ENCODE measurements at places on chromosomes 11 and 22. TPM values are rescaled to one million over a fixed set of nuclear protein-coding genes. Genes with fewer than 3 reads are reported as not detected.

GRCh38 chr11:65538915-65539743 is 14.2 kb downstream of the SCYL1 start:
- no peak for DNase-seq

DNA sequence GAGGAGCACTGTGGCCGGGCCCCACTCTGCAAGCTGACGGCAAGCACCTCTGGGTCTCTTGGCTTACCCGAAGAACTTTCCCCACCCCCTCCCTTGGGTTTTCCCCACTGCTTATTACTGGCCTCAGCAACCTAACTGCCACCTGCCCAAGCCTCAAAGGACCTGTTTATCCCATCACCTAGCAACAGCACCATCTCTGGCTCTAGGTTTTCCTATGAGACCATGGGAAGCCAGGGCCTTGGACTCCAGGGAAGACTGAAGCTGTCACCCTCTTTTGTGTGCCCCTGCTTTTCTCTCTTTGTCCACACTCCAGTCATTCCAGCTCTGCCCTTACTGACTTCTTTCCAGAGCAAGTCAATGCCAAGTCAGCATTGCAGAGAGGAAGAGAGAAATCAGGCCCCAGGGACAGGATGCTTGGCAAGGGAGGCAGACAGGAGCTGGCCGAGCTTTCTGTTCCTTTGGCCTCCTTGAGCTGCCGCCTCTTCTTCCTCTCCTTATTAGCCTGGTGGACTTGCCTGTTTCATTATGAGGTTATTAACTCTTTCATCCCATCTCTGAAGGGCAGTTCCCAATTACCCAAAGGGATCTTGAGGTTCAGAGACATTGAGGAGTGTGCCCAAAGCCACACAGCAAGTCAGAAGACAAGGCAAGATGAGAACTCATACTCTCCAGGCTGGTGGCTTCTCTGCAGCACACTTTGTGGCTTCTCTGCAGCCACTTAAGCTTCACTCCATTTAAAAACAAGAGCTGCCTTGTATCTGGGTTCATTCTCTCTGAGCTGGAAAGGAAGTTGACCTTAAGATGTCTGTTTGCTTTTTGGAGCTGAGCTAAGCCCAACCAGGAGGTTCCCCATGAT is at the start of gene SMIM35:
Gene SMIM35, minus strand, starts transcription at position 51 of the 856 bp plus-strand sequence. CDS start 206 bp downstream, outside the sequence.
- no peak for DNase-seq

DNA sequence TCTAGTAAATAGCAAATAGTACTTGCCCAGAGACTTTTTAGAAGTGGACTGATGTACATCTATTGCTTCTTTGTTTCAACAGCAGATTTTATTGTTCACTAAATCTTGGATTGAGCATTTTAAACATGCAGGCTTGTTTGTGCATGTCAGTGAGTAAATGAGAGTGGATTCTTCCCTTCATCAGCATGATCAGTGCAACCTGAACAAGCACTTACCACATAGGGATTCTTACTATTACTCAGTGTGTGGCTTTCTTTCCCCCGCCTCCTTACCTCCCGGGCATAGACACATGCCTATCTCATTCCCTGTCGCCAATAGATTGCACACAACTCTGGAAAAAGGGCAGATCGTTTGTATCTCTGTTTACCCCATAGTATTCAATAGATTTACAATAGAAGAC is 197.5 kb downstream of the C11orf87 start:
- DNase-seq: no peak

GRCh38 chr11:57390535-57390934 is at the start of gene PRG2:
PRG2 (minus strand) TSS chr11:57390650; CDS start chr11:57389944, 706 bp downstream.
- no peak for DNase-seq

DNA sequence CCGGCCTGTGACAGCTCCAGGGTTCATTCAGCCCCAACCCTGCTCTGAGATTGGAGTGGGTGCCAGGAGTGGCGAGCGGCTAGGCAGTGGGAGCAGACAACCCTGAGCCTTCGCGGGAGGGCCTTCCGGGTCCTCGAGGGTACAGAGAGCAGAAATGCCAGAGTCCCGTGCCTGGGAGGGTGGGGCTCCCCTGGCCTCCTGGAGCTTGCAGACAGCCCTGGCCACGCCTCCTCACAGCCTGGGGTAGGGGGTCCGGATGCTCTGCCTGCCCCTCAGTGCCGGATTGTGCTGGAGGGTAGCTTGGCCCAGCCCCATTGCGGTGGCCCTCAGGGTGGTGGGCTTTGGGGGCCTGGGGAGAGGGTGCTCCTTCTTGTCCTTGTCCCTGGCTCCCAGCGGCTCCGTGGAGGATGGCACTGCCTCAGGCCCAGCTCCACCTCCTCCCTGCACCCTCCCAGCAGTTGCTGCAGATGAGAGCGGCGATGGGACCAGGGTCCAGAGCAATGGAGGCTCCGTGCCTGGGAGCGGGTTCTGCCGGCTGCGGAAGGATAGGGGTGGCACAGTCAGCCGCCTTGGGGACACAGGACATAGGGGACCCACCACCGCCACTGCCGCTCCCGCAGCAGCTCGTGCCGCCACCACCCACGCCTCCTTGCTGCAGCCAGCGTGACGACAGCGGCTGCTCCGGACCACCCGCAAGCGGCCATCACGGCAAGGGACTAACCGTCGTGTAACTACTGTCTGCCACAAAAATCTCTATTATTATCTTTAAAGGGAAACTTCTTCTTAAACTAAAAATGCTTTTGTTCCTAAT is 34.9 kb upstream of the OR10G7 start:
- DNase-seq: peak; percentile 22

DNA sequence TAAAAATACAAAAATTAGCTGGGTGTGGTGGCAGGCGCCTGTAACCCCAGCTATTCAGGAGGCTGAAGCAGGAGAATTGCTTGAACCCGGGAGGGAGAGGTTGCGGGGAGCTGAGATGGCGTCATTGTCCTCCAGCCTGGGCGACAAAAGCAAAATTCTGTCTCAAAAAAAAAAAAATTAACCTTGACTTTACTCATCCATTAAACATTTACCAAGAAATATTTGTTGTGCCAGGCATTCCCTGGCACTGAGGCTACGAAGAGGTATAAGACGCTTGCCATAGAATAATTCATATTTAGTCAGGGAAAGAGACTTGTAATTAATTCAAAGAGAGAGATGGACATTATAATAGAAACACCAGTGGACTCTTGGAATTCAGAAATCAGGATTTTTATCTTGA is 13.2 kb upstream of the PAFAH1B2 start:
- DNase-seq: no peak

DNA sequence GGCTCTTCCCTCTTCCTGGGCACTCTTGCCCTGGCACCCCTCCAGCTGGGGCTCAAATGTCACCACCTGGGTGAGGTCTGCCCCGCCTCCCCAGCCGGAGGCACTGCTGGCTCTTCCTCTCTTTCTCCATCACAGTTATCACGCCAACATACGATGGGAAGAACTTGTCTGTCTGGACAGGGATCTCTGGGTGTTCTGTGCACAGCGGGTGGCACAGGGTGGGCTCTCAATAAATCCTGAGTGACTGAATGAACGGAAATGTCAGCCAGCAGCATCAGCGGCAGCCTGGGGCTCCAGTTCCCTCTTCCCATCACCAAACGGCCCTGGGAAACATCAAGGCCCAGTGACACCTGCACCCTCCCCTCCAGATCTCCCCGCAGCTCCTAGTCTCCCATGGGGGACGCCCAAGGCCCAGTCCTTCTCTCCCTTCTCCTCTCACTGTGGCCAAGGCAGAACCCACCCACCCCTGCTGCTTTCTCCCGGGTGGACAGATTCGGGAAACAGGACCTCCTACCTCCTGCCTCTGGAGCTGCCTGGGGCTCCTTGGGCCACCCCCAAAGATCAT is 440 bp upstream of the SLC25A45 start:
- DNase-seq: no peak

DNA sequence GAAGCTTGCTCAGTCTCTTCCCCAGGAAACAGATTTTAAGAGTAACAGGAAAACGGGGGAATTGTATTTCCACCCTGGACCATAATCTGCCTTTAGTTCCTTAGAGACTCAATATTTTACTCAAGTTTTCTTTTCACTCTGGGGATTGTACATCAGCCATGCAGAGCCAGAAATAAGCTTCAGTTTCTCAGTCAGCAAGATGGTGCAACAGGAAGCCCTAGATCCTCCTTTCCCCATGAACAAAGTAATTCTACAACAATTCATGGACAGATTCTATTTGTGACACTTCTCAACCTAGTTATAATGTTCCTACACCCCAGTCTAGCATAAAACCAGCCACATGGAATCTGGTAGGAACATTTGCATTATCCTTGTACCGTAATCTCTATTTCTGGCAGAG is 24.7 kb downstream of the OR8B2 start:
- no peak for DNase-seq

DNA sequence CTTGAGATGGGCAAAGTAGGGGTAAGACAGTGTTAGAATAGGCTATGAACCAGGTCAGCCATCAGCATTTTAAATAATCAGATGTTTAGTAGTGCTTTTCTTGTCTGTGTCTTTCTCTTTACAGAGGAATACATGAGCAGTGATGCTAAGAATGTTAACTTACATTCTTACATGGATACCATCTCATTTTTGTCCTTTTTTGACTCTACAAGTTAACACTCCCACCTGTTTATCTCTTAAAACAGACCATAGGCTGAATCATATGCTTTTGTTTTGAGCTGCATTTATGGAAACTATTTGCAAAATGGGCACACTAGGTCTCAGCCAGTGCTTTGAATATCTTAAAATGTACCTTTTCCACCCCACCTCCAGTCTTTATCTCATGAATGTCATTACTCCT is 25.6 kb upstream of the ADSL start:
- no peak for DNase-seq

DNA sequence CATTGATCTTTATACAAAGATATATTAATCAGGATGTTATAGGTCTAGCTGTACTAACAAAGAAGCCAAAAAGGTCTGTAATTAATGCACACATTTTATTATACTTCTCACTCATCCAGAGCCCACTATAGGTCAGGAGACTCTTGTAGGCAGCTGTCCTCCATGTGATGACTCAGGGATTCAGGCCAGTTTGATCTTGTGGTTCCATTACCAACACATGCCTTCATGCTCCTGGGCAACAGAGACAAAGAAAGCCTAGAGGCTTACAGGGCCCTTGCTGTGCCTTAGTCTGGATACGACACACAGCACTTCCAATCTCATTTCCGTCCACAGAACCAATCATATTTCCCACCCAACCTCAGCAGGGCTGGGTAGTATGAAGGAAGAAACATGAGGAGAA is 150.3 kb upstream of the NCAM1 start:
- DNase-seq: no peak

DNA sequence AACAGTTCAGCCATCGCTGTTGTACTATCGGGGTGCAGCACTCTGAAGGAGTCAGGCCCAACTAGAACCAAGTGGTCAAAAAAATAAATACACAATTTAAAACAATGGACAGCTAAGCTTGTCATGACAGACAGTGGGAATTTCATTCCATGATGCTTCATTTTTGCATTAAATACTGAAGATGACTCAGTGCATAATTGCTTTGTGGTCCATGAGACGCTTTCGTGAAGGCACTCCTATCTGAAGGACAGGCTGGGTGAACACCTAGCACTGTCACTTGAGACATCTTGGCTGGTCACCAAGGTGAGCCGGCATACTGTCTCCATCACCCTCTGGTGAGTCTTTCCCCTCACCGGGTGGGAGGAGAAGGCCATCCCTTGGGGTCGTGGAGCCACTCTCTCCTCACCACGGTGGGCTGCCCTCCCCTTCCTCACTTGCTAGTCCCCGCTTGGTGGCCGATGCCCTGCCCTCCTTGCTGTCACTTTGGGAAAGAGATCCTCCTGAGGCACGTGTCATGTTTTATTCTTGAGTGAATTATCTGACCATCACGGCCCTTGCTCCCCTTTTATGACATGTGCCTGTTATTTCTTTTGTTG is 4.9 kb upstream of the TESMIN start:
- DNase-seq: no peak

PKNOX2 gene
- not detected for total RNA-seq

CCDC88B gene
- total RNA-seq: 61.9 TPM

SPON1 gene
- 0.24 TPM for total RNA-seq

CDC42EP1 gene
- 1.9 TPM for total RNA-seq

POU2AF1 gene
- total RNA-seq: 0.48 TPM

ARRB1 gene
- total RNA-seq: 15.7 TPM

MRGPRX1 gene
- total RNA-seq: not detected
